ENCODE measurements at places on chromosomes 7 and 10.

GRCh38 chr10:60314069-60314940 is 75.4 kb downstream of the ANK3 start:
- no peak for DNase-seq

- no peak for DNase-seq
These were observed 130.1 kb downstream of the COBL start for GRCh38 chr7:51186531-51186930.

DNA sequence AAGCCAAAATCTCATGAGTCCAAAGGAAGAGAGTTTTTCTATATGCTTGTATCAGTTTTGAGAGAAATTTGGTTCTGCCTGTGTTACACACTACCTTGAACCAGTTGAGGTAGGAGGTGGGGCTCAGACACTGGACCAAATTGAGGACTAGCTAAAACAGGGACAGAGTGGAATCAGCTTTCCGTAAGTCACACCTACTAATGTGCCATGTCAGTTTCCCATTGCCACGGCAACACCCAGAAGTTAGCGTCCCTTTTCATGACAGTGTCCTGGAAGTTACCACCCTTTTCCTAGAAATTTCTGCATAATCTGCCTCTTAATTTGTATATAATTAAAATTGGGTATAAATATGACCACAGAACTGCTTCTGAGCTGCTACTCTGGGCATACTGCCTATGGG is 9.0 kb downstream of the ADK start:
- no peak for DNase-seq

- DNase-seq, result no peak
These were observed 65.0 kb downstream of the FBXL13 start for GRCh38 chr7:103009466-103010185.

- no peak for DNase-seq
These were observed 2.1 kb downstream of the MXI1 start for GRCh38 chr10:110209454-110209925.

GRCh38 chr10:69446229-69446628 is 5.0 kb upstream of the TSPAN15 start:
- DNase-seq, result no peak

GRCh38 chr10:78359640-78360091 is 326.0 kb downstream of the RPS24 start:
- no peak for DNase-seq

DNA sequence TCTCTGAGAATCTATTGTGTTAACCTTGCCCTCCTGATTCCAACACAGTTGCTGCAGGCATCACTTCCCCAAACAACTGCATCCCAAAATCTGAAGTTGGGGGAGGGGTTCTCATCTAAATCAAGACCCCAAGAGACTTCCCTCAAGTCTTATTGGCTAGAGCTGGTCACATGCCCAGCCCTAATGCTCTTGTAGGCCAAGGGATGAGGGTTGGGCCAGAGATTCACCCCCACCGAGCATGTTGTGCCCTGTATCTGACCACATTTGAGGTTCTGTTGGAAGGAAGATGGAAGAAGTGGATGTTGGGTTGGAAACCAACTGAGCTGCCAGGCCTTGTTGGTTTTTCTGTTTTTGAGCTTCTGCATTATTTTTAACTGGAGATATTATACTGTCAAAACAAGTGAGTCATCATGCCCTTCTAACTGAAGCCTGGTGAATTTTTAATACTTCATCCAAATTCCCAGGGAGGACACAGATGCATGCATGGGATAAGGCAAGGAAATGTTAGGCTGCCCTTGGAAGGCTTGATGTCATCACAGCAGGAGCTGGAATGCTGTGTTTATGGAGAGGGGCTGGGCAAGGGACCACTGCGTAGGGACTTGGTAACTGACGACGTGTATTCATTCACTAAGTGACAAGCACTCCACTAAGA is 68.6 kb upstream of the CACUL1 start:
- no peak for DNase-seq

DNA sequence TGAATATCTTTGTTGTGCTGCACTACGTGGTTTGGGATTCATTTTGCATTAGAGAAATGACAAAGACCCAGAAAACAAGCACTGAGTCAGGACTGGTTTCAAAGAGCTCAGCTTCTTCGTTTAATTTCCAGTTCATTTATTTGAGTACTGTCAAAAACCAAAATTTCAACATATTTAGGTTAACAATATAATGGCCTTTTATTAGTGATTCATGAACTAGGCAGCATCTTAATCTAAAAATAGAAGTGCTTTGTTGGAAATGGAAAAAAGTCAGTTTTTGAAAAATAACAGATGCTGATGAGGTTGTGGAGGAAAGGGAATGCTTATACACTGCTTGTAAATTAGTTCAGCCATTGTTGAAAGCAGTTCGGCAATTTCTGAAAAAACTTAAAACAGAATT is 856.4 kb downstream of the LRMDA start:
- DNase-seq, result no peak

GRCh38 chr10:10786109-10787090 is 231.3 kb upstream of the CELF2 start:
- DNase-seq, result no peak

GRCh38 chr7:96823274-96823673 is 113.6 kb upstream of the SEM1 start:
- no peak for DNase-seq
